ENCODE measurements at places on chromosomes 11 and 22. TPM values are rescaled to one million over a fixed set of nuclear protein-coding genes. Genes with fewer than 3 reads are reported as not detected.

Gene VEGFB
- 51.6 TPM for total RNA-seq

Gene ARL2
- total RNA-seq: 78.1 TPM

Gene ZC3H12C
- total RNA-seq: 19.1 TPM

Gene LIN7C
- 34.9 TPM for total RNA-seq

Gene KRTAP5-1
- total RNA-seq: not detected

Gene CADM1
- total RNA-seq: 58.0 TPM

Gene TEX12
- total RNA-seq: 0.68 TPM

Gene CASP5
- not detected for total RNA-seq

Gene PKNOX2
- 7.3 TPM for total RNA-seq

Gene ST14
- total RNA-seq: 103 TPM

Gene PNPLA5
- total RNA-seq: not detected

Gene SHANK3
- 37.1 TPM for total RNA-seq

Gene HORMAD2
- total RNA-seq: not detected

DNA sequence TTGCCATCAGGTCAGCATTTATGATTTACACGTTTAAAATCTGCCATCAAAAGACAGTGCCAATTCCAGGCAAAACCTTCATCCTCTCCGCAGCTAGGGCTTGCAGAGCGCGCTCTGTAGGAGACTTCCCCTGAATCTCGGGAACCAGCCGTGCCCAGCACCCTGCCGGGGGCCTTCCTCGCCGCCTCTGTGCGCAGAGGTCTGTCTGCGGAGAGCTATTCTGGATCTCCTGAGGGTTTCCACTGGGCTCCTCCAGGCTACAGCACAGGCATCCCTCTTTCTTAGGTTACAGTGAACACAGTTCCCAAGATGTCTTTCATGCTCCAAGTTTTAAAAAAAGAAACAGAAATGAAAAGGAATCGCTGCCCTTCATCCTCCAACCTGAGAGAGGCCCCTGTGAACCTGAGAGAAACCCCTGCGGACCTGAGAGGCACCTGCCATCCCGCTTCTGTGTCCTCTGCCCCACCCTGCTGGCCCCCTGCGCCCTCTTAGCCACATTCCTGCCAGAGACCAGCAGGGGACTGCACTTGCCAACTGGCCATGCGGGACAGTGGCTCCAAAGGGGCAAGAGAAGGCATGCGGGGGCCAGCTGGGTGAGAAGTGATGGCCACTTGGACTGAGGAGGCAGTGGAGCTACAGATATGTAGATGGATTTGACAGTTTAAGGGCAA, 16.1 kb downstream of the TP53AIP1 start:
- DNase-seq: no peak

- no peak for DNase-seq
These were observed 47.8 kb upstream of the BMAL1 start for GRCh38 chr11:13229711-13230318.

GRCh38 chr11:92266806-92267205, 42.2 kb downstream of the FAT3 start:
- DNase-seq: no peak

DNA sequence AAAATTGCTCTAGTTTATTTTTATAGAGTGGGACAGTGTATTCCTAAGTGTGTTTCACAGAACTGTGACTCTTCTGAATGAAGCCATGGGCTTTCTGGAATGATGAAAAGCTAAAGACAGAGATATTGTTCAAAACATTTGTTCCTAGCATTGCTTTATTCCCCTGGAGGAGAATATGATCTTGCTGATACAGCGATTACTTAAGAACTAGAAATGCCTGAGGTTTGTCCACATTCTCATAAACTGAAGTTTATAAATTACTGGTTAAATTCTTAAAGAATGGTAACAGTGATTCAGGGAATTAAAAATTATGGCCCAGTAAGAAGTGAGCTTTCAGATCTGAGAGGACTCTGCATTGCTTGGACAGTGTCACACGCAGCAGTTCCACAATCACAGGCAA, 690.3 kb downstream of the FAM181B start:
- no peak for DNase-seq

GRCh38 chr11:82701847-82702520, 31.7 kb downstream of the FAM181B start:
- DNase-seq: no peak

DNA sequence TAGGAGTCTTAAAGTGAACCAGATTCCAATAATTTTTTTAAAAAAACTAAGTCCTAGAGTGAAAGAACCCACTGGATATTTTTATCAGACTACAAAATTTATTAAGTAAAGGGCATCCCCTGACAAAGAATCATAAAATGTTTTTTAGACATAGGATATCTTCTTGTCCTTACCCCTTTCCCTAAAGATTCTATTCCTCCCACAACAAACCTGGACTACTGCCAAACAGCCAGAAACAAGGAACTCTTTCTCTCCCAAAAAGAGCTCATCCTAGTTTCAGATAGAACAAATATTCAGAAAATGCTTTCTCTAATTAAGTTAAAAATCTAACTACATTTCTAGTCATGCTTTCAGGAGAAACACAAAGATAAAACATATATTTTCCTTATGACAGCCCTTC, 327.1 kb downstream of the FAM181B start:
- no peak for DNase-seq

DNA sequence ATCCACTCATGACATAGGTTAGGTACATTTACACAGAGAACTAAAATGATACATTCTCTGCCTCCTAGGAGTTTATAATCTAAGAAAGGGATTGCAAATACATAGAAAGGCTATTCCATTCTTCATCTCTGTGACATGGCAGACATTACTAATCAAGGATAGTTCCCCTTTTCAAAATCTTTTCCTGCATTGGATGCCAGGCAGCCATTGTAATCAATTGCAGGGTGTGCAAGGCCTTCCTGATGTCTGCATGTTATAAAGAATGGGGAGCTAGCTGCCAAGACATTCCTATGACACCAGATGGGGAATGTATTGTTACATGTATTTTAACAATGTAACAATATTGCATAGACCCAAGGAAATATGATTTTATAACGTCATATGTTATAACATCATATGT, 82.0 kb downstream of the KIRREL3 start:
- DNase-seq: no peak

- DNase-seq: no peak
These were observed 4.0 kb downstream of the DEAF1 start for GRCh38 chr11:690738-691633.

DNA sequence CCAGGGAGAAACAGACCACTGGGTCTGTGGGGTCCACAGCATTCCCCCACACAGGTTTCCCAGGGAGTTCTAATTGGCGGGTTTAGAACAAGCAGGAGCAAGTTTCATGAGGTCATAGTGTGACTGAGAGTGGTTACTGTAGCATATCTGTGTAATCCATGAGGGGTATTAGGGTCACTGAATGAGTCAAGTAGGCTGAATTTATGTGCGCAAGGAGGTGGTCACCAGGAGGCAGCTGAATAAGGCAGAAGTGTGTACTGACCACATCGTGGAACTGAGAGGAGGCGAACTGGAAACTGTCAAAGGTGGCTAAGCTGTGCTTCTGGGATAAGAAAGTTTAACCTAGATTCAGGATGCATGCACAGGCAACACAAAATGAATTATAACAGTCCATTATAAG, 876.0 kb downstream of the METTL15 start:
- DNase-seq: no peak

GRCh38 chr11:133660202-133660568, 127.9 kb upstream of the OPCML start:
- DNase-seq: no peak

DNA sequence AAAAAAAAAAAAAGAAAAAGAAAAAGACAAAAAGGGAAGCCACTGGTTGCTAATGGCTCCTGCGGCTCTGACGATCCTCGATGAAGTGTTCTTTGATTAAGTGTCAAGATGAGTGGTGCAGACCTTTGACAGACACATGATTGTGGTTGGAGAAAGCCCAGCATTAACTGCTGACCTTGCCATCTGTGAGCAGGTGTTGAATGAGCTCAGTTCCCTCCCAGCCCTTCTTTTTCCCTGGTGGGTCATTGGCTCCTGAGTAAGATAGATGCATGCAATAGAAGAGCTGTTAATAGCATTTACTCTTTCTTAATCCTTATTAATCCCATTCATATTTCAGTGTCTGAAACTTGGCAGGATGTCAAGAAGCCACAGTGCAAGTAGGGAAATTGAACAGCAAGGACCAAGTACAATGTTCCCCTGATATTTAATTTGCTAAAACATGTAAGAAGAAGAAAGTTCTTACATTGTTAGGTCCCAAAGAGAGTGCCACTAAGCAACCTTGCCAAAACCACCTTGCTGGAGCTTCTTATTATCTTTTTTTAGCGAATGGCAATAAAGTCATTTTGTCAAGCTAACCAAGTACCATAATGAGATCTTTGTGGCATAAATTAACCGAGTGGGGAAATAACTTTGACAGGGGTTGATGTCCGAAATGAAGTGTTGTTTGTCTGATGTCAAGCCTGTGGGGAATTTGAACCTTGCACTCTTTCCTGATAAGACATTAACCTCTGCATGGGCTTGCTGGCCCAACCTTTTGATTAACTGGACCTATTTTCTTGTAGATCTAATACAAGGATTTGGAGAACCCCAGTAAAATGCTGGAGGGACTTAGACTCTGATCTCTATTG, 113.7 kb downstream of the PTPRJ start:
- DNase-seq: peak; percentile 29

GRCh38 chr22:41746567-41747400, 47.5 kb downstream of the MEI1 start:
- peak; percentile 80 for DNase-seq

- no peak for DNase-seq
These were observed 74.6 kb downstream of the TENM4 start for GRCh38 chr11:79366218-79366617.

- no peak for DNase-seq
These were observed 49.3 kb upstream of the HMGXB4 start for GRCh38 chr22:35208003-35208402.

DNA sequence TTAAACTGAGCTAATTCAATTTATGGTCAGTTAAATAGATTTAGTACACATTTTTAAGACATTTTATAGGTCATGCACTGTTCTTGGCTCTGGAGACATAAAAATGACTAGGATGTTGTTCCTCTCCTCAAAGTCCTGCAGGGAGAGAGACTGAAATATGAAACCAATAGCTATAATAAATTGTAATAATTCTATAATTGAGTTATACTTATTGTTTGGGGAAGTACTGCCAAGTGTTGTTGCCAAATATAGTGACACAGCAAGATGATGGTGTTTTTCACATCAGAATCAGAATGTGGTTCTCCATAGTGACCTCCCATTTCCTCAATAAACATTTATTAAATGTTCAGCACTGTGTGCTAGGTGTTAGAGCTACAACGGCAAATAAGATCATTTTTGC, 470.6 kb downstream of the NTM start:
- no peak for DNase-seq

DNA sequence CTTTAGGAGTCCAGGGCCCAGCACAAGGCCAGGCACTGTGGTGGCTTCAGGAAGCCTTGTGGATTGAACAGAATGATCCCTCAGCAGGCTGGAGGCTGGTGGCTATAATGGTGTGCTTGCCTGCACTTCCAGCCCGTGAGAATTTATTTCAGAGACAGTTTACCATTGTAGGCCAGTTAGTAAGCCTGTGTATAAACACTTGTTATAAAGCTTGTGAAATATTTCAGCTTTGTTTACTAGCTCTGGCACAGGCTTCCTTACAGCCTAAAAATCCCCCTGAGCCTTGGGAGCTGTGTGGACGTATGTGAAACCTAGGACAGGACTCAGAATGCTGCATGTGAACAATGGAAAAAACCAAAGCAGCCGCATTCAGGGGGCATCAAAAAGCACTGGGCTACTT, 26.6 kb upstream of the ACER3 start:
- no peak for DNase-seq

DNA sequence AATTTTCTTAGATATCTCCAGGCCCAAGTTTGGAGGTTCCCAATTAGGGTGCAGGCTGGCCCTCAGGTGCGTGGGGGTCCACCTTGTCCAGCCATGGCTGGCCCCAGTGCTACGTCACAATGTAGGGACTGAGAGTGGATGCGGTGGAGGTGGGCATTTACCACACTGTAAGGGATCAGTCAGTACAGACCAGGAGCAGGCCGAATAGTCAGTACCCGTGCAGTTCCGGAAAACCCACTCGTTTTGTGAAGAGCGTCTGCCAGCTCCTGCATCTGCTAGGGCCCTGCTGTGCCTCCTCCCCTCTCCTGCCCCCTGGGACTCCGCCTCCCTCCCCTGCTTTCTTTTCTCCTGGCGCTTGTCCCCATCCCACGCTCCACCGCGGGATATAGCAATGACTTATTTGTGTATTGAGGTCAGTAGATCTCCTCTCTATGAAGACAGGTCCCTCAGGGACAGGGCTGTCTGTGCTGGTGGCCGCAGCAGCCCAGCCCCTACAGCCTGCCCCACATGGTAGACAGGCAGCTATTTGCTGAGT, 50.4 kb upstream of the SEPTIN5 start:
- DNase-seq: no peak

DNA sequence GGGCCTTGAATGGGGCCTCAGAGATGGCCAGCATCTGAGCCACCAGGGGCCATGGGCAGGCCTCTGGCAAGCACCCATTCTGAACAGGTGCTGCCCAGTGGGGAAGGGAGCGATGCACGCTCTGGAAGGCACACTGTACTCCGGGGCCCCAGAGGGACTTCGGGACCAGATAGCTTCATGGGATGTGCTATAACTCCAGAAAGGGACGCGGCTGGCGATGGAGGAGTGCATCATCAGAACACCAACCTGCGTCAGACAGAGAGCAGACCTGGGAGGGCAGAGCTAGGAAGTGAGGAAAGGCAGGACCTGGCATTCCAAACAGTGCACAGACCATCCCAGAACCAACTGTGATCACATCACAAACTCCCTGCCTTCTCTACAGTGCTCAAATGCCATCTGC, 16.8 kb downstream of the DGCR2 start:
- no peak for DNase-seq

DNA sequence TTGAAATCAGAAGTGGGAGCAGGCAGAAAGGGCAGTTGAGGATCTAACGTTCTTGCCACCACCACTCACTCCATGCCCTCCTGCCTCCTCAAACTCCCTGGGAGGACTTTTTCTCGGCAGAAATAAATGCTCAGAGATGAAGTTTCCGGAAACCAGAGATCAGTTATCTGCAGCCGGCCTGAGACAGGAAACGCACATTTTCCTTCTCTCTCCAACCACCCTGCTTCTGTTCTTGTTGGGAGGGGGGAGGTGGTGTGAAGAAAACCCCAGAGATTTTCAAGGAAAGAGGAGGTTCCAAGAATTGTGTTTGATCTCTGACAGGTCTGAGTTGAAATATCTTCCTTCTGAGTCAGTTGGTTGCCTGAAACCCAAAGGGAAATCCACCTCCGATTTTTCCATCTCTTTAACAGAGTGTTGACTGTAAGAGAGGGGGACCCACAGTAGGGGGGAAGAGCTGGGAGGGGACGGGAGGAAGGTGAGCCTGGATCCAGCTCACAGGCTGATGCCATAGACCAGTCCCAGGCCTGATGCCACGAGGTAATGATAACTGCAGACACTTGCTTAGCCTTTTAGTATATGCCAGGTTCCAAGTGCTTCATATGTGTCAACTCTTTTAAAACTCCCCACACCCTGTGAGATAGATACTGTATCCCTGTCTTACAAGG, 100.8 kb downstream of the TRAF6 start:
- DNase-seq: no peak

All from ureter (tissue), 1 donor.